DMS53 (cell line): ENCODE measurements at places on chromosomes 11 and 22.

- DNase-seq: peak; percentile 62
Measured at GRCh38 chr11:11798586-11799438, 43.0 kb upstream of the USP47 start.

GRCh38 chr11:100930185-100930778 is 199.3 kb downstream of the PGR start:
- peak; percentile 85 for DNase-seq

DNA sequence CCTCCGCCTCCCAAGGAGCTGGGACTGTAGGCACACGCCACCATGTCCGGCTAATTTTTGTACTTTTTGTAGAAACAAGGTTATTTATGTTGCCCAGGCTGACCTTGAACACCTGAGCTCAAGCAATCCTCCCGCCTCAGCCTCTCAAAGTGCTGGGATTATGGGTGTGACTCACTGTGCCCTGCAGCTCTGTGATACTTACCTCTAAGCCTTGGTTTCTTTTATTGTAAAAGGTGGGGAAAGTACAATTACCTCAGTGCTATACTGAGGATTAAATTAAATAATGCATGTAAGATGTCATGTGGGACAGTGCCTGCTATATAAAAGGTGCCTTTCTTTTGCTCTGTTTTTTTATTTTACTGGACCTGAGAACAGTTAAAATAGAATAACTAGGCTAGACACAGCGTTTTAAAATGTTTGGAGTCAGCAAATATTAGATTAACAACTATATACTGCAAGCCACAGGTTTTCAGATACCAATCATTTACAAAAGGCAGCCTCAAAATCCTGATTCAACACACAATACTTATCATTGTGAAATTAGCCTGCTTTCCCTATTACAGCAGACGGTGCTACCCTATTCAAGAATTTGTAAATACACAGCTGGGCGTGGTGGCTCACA is 30.0 kb downstream of the PRR14L start:
- DNase-seq: no peak

DNA sequence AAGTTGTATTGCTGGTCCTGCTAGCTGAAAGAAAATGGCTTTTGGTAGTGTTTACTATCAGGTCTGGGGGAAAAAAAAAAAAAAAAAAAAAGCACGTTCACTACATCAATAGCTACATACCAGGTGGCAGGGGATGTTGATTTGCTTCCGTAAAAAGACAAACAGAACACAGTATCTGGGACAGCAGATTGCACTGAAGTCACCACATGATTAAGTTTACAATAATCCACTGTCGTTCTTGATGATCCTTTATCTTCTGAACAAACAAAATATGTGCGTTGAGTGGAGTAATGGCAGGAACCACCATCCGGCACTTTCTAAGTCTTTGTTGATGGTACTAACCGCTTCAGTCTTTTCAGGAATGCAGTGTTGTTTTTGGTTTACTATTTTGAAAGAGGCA is 48.7 kb downstream of the DDX6 start:
- peak; percentile 87 for DNase-seq

DNA sequence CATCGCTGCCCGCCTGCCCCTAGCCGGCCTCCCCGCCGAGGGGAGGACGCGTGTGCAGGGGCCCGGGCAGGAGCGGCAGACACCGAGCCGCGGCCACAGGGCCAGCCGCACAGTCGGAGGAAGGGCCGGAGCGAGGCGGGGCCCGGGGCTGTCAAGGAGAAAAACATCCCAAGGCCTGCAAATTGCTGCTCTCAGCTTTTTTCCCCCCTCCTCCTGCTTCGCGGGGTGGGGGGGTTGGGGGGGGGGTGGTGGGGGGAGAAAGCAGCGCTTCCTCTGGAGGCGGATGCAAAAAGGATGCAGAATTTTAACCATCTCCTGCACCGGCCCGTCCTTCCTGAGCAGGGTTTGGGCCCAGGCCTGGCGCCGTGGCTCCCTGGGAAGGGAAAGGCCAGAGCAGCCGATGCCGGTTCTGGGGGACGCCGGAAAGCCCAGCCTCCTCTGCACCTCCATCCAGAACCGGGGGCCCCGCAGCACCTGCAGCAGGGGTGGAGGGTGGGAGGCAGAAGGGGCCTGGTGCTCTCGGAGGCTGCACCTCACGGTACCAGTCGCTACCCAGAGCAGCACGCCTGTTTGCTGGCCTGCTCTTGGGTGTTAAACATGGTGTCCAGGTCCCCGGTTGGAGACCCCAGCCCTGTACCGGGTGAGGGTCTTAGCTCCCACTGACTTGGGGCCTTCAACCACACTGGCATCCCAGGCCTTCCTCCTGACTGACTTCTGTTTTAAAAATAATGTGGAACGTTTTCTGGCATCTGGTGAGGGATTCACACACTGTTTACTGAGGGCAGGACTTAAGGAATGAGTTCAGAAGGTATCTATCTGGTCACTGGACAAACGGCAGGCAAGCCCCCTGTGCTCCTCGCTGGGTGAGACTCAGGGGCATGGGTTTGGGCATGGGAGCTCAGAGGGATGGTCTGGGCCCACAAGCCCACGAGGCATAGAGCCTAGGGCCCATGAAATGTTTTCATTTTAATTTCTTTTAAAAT is 77.4 kb upstream of the WNT7B start:
- DNase-seq: peak; percentile 63

DNA sequence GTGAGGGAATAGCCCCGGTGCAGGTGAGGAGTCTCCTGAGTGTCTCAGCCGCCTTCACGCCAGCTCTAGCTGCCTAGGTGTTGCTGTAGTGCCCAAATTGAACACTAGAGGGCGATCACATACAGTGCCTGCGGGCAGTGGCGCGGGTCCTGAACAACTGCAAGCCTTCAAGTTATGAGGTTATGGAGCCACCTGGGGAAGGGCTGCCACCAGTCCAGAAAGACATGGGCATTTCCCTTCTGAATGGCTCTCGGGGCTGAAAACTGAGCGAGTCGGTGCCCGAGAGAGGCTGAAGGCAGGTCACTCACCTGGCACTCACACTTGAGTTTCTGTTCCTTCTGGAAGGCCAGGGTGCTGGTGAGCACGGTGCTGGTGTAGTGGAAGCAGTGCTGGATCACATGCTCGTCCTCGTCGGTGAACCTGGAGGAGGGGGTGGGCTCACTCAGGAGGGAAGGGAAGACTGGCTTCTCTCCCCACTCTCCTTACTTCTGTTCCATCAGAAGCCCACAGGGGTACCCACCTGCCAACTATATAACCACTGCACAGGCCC is 88.4 kb downstream of the PDE2A start:
- peak; percentile 95 for DNase-seq

DNA sequence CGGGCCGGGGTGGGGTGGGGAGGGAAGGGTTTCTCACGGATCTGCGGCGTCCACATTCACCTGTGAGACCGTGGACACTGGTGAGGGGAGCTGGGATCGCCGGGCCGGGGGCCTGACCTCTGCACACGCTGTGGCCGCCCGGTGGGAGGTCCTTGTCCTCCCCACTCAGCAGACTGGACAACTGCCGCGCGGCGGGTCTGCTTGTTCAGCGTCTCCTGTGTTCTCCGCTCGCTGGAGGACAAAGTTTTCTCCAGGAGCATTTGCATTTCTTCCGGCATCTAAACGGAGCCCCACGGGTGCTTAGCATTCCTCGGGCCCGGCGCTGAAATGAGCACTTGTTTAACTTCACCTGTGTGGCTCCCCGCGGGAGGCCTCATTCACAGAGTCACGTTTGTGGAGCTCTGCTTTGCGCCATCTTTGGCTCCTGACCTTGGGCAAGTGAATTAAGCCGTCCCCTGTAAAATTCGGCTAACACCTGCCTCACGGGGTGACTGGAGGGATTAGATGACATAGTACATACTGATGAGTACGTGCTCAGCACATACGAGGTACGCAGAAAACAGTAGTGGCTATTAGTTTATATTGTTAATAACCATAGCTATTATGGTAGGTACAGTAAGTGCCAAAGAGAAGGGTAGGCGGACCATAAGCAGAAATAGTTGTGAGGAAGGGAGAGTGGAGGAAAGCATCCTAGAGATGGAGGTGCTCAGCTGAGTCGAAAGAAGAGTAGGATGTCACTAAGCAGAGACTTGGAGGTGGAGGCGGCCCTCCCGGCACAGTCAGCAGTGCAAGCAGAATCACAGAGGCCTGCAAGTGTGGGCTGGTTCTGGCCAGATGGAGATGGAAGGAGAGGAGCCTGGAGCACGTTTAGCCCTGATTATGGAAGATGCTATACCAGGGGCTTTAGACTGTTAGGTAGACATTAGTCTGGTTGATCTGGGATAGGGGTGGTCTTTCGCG is 885 bp downstream of the TRMU start:
- peak; percentile 61 for DNase-seq

GRCh38 chr11:944711-945470 is 19.2 kb downstream of the AP2A2 start:
- no peak for DNase-seq

DNA sequence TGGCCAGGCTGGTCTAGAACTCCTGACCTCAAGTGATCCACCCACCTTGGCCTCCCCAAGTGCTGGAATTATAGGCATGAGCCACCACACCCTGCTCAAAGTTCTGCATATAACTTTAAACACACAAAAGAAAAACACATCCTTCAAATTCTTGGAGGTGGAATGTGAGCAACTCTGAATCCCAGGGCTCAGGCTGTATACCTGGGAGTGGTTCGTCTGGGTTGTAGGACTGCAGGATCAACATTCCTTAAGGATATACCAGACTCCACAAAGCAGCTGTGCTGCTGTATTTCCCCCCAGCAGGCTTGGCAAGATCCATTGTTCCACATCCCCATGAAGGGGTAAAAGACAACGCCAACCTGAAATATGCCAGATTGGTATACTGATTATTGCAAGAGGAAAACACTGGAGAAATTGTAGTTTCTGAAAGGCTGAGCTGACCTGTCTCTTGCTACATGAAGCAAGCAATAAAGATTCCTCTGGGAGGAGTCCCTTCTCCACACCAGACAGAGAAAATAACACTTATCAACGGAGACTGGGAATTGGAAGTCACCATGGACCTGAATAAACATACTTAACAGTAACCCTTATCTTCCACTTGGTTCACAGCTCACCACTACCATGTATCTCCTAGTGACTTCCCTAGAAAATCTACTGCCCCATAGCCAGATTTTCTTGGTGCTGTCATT is 12.2 kb upstream of the RPS3 start:
- peak; percentile 55 for DNase-seq

- peak; percentile 33 for DNase-seq
Measured at GRCh38 chr11:2837096-2837601, 48.4 kb downstream of the CDKN1C start.

DNA sequence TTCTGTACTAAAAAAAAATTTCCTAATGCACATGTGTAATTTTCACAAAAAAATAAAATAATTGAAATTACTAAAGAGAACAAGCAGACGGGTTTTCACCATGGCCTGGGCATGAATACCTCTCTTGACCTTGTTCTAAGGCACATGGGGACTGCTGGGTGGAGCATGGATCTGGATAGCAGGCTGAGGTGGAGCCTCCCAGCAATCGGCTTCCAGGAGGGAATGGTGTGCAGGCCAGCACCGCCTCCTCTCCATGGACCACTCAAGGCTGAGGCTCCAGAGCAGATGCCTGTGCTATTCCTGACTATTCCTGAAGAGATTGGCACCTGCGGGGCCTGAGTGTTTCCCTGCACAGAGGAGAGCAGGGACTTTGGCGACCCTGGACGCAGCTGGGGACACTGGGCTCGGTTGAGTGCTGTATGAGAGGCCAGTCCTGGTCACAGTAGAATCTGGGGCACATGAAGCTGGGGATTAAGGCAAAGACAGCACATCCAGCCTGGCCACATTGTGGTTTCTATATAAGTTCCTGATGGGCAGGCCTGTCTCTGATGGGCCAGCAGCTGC is 963.6 kb downstream of the BRD1 start:
- DNase-seq: no peak

DNA sequence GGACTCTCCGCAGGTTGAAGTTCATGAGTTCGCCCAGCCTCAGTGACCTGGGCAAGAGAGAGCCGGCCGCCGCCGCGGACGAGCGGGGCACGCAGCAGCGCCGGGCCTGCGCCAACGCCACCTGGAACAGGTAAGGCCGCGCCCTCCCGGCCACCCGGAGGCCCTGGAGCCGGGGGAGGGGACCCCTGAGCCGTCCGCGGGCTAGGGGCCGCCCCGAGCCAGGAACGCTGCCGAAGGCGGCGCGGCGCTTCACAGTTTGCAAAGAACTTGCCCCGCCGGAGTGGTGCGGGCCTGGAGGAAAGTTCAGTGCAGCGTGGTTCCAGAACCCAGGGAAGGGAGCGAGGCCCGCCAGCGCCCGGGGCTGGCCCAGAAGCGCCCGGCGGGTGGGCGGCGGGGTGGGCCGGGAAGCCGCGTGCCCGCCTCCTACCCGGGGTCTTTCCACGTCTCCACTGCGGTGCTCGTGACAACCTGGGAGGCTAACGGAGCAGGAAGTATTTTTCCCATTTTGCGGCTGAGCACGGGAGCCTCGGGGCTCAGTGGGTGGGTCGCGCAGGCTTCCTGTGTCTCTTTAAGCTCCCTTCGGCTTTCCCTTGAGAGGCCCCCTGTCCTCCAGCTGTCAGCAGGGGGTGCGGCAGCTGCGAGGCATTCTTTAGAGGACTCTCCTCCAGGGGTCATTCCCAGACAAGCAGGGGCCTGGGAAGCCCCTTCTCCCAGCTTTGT is 635 bp downstream of the PRR5 start:
- peak; percentile 81 for DNase-seq

DNA sequence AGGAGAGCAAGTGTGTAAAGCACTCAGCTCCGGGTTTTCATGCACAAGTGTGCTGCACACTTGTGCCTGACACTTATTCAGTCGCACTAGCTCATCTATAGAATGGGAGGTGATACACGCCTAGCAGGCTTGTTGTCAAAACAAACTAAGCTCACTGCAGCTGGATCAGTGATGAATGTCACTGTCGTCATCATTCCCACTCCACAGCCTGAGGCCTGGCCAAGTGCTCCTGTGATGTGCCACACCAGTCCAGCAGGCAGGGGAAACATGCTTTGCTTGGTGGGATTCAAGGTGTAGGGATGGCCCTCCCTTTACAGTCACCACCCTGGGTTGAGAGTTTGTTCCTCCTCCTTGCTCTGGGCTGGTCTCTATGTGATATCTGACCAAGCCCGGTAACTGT is 6.8 kb downstream of the MPST start:
- DNase-seq: no peak

GRCh38 chr11:128878455-128878854 is 11.4 kb upstream of the KCNJ1 start:
- DNase-seq: no peak

GRCh38 chr11:2012440-2012839 is 14.8 kb upstream of the H19 start:
- no peak for DNase-seq

GRCh38 chr11:110072930-110073329 is 20.3 kb upstream of the ZC3H12C start:
- DNase-seq: no peak

GRCh38 chr11:46942172-46942571 is 5.6 kb downstream of the CSTPP1 start:
- no peak for DNase-seq

DNA sequence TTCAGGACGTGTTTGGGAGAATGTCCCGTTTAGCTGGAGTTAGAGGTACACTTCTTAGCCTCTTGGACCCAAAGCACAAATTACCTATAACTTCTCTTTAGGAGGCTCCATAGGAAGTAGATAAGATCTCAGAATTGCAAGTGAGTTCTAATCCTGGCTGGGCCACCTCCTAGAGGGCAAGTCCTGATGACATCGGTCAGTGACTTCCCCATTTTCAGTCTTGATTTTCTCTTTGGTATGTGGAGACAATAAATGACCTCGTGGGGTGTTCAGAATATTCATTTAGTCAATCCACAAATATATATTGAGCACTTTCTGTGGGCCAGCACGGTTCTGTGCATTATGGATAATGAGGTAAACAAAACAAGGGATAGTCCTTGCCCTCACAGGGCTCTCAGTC is 208.6 kb downstream of the CWF19L2 start:
- no peak for DNase-seq

- peak; percentile 67 for DNase-seq
Measured at GRCh38 chr11:7688238-7688826, 15.0 kb upstream of the CYB5R2 start.

- no peak for DNase-seq
Measured at GRCh38 chr11:24413391-24413790, 83.5 kb upstream of the LUZP2 start.
